Stimulated activated CD4-positive, alpha-beta T cell treated with anti-CD3 and anti-CD28 coated beads, Interleukin-1b, Interleukin-23, amount 100 ng/mL, for 1 hour (primary cell): ENCODE measurements at places on chromosomes 1 and 21.

GRCh38 chr21:23887725-23888306 is 1719.5 kb downstream of the MRPL39 start:
- no peak for DNase-seq

DNA sequence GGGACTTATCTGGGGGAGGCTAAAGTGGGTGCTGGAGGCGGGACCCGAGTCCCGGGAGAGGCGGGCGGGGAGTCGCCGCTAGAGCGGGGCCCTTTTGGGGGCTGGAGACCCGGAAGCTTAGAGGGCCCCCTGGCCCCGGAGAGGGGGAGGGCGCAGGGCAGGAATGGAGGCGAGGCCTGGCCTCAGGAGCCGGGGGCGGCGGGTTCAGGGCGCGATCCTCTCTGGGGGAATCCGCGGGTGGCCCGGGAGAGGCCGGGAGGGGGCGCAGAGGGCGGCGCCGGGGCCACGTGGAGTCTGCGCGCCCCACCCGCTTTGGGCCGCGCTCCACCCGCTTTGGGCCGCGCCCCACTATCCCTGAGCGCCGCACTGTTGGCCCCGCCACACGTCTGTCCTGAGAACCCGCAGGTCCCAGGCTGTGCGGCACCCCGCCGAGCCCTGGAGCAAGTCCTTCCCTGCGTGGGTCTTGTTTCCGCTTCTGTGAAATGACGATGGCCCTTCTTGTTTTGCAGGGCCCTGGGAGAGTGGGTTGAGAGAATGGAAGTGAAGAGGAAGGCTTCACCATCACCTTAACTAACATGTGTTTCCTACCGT is 84.4 kb downstream of the NKAIN1 start:
- peak; percentile 35 for DNase-seq

DNA sequence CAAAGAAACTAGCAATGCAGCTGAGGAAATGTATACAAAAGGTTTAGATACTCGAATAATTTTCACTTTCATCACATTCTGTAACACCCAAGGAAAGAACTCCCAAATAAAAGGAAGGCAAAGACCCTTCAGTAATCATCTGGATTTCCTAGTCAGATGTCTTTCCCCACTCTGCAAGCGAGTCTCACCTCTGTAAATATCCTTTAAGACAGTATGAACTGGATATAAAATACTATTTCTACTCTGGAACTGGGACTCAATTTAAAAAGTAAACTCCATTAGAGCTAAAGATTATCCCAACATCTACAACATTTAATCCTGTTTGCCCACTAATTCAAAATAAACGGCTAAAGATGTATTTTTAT is 27.0 kb downstream of the C2CD2 start:
- no peak for DNase-seq

DNA sequence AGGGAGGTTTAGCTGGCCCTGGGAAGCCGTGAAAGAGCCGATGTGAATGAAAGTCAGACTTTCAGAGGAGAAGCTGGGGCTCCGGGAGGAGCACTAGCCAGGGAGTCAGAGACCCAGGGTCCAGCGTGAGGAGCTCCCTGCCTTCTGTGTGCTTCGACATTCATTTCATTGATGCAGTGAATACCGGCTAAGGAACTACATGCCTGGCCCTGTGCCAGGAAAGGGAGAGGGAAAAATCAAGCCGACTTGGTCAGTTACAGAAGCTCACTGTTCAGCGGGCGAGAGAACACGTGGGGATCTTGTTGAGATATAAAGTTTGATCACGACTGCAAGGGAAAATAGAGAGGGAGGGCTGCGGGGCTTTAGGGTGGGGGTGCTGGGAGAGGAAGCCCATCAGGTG is 76.7 kb upstream of the RUNX3 start:
- DNase-seq = no peak

GRCh38 chr21:19031953-19032352 is 628.4 kb upstream of the TMPRSS15 start:
- DNase-seq = no peak

GRCh38 chr1:2867087-2867425 is 65.6 kb upstream of the TTC34 start:
- DNase-seq = no peak

DNA sequence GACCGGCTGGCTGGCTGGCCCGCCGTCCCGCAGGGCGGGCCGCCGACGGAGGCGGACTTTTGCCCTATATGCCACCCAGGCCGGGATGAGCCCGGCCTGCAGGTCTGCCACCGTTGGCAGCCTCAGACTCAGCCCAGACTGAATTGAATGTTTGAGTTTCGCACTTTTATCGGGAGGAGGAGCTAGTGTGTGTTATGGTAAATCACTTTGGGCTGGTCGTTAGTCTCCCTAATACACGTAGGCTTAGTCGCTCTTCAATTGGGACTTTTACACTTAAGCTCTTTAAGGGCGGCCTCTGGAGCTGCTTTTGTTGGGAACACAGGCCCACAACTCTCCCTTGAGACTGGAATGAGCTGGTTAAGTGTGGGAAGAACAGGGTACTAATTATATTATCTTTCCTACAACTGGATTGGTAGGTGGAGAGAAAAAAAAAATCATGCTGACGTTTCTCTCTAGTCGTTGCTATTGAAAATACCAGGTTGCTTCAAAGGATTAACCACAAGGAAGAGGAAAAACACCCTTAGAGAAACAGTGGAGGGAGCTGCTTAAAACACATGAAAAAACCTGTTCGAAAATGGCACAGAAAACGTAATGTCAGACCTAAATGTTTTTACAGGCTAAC is 1.4 kb upstream of the IRF2BP2 start:
- peak; percentile 30 for DNase-seq

DNA sequence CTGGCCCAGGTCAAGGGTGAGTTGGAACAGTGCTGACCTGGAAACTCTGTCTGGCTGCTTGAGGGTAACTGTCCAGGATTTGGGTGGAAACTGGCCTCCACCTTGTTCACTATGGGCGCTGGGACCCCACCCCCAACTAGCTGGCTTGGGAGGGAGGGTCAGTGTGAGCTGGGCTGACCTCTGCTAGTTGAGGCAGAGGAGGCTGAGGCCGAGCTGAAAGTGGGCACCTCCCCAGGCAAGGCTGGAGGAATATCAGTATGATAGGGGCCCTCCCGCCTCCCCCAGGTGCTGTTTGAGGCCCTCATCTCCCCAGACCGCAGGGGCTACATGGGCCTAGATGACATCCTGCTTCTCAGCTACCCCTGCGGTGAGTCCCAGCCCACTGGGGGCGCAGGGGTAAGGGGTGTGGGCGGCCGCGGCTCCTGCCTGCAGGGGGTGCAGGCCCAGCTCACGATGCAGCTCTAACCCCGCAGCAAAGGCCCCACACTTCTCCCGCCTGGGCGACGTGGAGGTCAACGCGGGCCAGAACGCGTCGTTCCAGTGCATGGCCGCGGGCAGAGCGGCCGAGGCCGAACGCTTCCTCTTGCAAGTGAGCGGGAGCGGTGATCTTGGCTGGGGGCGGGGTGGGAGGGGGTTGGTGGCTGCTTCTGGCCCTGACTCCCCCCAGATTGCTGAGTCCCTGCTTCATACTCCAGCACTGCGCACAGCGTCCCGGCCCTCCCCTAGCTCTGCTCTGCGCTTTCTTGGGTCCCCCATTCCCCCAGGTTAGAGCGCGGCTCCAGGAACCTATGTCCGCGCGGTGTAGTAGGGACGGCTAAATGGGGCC is 22.9 kb downstream of the PTPRU start:
- DNase-seq = no peak

- no peak for DNase-seq
Measured at GRCh38 chr1:38740487-38740886, 119.1 kb downstream of the RRAGC start.

- DNase-seq = no peak
Measured at GRCh38 chr1:58307431-58307830, 239.1 kb downstream of the OMA1 start.

DNA sequence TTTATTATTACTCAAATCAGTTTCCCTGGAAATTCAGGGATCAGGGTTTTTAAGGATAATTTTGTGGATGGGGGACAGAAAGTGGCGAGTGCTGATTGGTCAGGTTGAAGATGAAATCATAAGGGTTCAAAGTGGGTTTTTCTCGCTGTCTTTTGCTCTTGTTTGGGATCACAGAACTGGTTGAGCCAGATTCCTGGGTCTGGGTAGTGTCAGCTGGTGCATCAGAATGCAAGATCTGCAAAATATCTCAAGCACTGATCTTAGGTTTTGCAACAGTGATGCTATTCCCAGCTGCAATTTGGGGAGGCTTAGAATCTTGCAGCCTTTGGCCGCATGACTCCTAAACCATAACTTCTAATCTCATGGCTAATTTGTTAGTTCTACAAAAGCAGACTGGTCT is 9.3 kb downstream of the CHI3L2 start:
- DNase-seq = no peak

DNA sequence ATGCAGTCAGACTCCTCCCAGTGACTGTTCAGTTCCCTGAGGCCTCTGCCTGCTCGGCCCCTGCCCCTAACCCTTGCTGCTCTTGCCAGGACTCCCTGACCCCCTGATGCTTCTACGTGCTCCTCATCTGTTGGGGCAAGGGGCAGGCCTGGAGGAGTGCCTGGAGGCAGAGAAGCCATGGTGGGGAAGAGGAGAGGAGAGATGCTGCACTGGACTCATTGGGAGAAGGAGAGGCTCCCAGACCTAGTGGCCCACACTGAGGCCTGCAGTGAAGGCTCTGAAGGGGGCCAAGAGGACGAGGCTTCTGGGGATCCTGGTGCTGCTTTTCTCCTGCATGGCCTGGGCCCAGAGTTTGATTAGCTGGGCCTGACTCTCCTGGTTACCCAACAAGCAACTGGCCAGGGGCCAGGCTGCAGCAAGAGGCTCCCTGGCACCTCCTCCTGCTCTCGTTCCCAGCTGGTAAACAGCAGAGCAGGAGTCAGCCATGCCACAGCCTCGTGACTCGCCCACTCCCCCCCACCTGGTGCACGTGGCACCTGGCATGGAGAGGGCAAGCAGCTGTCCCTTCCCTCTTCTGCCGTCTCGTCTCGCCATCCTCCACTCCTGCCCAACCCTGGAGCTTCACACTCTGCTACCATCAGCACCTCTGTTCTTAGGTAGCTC is 847 bp upstream of the RORC start:
- DNase-seq = no peak

DNA sequence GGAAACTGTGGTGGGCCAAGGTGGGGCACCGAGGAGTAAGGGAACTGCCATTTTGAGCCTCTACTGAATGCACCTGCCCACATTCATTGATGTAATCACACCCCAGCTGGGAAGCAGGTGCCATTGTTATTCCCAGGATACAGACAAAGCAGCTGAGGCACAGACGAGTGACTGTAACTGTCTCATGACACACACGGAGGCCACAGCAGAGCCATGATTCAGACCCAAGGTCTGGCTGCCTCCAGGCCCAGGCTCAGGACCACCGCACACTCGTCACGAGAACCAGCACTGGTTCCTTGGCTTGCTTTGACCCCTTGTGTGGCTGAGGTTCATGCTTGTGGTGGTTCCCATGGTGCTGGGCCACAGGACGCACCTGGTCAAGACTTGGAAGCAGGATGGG is 45.6 kb upstream of the CLIC4 start:
- DNase-seq = no peak

- no peak for DNase-seq
Measured at GRCh38 chr1:231032963-231033362, 7.1 kb downstream of the FAM89A start.

GRCh38 chr21:33578959-33579542 is 9.4 kb downstream of the DONSON start:
- DNase-seq = no peak

DNA sequence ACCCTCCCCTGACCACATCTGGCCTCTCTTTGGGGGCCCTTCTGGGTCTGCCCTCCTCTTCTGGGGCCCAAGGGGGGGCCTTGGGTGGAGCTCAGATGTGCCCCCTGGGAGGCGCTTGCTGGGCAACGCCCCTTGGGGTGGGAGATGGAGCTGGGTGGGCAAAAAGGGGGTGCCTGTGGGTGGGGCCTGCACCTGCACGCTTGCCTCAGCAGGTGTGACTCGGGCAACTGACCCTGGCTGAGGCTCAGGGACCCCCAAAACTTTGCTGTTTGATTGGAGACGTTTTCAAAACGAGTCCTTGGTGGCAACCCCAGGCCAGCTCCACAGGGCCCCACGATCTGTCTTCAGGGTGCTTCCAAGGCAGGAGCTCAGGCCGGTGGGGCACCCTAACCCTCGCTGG is 105.3 kb downstream of the SIK1 start:
- DNase-seq = no peak

DNA sequence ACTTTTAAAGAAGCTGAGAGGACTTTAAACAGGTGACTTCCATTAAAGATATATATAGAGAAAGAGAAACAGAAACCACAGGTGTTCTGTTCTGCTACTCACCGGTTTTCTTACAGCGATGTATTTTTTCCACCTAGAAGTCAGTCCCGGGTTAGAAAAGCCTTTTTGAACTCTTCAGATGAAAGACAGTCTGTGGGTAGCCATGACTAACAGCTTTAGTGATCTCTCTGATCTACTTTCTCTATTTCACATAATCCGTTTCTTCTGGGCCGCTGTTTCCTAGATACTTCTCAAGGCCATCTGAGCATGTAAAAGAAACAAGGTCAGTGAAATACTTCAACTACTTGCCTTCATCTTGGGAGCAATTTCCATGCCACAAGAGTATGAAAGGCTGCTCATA is 25.1 kb downstream of the WDR64 start:
- DNase-seq = no peak

GRCh38 chr1:179043907-179044306 is 18.2 kb downstream of the FAM20B start:
- DNase-seq = no peak

DNA sequence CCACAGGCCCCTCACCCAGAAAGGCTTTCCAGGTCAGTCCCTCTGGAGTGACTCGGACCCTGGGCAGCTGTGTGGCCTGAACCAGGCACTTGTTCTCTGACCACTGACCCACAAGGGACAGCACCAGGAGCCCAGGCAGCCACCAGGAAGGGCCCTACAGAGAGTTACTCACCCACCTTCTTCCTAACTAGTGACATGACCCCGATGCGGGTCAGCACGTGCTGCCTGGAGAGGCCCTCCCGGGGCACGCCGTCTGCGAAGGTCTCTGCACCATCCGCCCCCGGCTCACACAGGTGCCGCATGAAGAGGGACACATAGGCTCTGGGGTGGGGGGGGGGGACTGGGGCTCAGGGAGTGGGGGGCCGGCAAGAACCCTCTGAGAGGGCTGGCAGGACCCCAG is 55.8 kb downstream of the CHD5 start:
- DNase-seq = no peak

- no peak for DNase-seq
Measured at GRCh38 chr1:30259631-30260030, 463.8 kb downstream of the MATN1 start.

DNA sequence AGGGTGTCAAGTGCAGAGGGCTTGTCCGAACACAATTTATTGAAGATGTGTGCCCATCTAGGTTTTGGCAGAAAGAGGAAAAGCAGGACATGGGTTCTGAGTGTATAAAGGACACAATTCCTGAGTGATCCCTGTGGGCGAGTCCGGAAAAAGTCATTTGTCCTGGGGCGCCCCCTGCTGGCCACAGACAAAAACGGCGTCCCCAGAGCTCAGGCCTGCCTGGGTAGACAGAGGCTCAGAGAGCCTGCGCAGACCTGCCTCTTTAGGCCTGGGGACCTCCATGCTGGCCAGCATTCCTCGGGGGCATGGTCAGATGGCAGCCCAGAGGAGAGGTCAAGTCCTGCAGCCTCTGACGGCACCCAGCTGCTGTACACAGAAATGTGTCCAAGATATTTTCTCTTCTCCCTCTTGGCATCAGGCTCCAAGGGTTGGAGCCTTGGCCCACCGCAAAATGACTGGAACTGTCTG is 65.5 kb upstream of the LRP8 start:
- peak; percentile 64 for DNase-seq

- no peak for DNase-seq
Measured at GRCh38 chr1:193131266-193131860, 9.5 kb downstream of the CDC73 start.
